ENCODE measurements at places on chromosomes 13 and 19.

DNA sequence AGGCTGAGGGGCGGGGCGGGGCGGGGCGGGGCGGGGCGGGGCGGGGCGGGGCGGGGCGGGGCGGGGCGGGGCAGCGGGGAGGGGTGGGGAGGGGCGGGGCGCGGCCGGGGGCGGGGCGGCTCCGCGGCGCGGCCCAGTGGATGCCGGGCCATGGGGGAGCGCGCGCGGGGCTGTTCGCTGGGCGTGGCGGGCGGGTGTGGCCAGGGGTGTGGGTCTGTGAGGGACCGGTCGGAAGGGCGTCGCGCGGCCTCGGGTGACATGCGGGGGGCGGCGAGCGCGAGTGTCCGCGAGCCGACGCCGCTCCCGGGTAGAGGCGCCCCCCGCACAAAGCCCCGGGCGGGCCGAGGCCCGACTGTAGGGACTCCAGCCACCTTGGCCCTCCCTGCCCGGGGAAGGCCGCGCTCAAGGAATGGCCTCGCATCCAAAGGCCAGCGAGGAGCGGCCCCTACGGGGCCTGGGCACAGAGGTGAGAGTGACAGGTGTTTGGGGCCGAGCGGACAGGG is at the start of gene ZFP28:
Gene ZFP28, plus strand, starts transcription at position 188 of the 503 bp plus-strand sequence. Its CDS starts 71 bp downstream, at position 259.
- peak; percentile 3 for DNase-seq

GRCh38 chr13:34108410-34108809 is 290.5 kb downstream of the RFC3 start:
- no peak for DNase-seq

- DNase-seq, result no peak
Observed at GRCh38 chr19:18439025-18439909, 1.3 kb upstream of the ISYNA1 start.

DNA sequence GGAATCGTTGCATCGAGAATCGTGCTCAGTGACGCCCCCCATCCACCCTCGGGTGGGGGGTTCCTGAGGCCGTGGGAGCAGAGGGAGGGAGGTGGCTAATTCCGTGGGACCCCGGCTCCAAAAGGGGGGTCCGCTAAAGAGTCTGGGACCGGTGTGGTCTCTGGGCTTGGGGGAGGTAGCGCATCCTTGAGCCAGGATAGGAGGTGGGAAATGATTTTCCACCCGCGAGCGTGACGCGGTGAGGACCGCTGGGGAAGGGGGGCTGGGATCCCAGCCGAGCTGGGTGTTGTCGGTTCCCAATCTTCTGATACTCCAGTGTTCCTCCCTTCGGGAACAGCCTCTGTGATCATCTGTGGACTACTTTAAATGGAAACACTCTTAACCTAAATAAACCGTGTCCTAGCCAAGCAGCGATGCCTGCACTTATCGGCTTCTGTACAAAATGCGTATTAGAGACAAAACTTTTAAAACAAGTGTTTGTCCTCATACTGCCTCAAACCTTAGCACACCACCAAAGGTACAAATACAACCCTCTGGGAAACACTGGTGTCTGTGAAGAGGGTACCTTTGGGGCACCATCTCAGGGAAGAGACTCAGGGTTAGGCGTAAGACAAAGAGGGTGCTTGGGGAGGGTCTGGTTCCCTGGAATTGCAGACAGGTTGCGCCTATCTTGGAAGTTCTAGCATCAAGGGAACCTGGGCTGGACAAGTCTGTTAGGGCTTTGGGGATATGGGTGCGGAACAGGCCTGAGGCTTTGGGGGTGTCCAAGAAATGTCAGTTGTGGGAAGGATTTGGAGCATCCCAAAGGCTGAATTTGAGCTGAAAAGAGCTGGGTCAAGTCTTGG is 16.0 kb downstream of the KCNC3 start:
- no peak for DNase-seq

- DNase-seq, result no peak
Observed at GRCh38 chr13:76764429-76764828, 121.8 kb downstream of the KCTD12 start.

DNA sequence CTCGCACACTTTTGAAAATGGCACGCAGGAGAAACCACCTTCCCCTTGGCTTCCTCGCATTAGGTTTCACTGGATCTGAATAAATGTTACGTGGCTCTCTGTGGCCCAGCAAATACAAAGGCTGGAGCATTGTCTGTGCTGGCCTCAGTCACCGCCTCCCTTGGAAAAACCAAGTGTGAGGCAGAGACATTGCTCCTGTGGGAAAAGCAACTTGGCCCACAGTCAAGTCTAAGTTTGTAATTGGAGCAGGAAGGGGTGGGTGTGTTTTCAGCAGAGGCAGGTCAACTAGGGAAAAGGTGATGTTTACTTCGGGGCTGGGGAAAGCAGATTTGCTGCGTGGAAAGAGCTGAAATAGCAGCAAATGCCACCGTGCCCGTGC is 101.6 kb downstream of the IRS2 start:
- DNase-seq, result no peak

DNA sequence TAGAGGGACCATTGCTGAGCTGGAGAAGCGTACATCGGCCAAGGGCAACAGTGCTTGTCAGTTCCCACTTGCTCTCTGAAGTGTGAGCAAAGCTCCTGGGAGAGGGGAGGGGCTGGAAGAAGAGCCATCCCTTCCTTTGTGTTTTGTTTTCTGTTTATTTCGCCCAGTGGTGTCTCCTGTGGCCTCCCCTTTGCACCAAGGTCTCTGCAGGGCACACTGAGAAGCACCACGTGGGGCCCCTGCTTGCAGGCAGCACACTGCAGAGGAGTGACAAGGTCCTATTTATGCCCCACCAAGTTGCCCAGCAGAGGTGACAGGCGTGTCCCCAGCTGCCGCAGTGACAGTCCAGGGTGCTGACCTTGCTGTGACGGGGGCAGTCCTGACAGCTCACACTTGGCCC is 24.0 kb downstream of the GRIN2D start:
- no peak for DNase-seq

DNA sequence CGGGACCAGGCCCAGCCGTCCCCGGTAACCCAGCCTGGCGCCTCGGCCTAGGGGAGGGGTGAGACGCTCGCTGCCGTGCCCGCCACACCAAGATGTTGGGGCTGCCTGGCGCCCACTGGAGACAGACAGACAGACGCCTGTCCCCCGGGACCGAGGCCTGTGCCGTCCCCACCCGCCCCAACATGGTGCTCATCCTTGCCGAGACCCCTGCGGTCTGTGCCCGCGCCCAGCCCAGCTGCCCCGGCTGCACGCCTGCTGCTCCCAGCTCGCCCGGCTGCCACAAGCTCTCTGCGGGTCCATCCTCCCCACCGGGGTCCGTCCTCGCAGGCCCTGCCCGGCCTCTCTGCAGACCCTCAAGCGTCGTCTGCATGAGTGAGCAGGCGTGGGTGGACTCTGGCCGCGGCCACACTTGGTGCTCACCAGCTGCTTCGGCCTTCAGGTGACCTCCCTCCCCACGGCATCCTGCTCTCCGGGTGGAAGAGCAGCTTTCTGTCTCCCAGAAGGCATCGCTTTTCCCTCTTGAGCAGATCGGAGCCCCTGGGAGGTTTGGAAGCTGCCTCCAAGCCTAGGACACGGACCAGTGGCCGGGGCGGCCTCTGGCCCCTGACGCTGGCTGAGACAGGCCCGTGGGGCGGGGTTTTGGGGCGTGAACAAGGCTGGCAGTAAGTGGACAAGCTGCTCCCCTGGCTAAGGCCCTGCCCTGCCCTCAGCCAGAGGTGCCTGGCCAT is 6.7 kb upstream of the TMPRSS9 start:
- DNase-seq, result no peak

DNA sequence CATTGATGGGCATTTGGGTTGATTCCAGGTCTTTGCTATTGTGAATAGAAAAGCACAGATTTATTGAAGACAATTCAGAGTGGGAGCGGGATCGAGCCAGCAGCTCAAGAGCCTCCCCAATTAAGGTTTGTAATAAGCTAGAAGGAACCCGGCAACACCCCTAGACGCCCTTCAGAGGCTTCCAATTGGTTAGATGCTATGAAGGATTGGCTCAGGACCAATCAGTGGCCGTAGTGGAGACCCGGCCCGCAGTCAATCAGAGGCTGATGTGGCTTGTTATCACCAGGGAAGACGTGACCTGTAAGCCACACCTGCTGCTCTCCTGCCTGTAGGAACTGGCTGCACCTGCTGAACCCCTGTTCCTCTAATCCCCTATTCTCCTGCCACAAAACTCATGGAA is 14.6 kb downstream of the SIGLEC11 start:
- no peak for DNase-seq

DNA sequence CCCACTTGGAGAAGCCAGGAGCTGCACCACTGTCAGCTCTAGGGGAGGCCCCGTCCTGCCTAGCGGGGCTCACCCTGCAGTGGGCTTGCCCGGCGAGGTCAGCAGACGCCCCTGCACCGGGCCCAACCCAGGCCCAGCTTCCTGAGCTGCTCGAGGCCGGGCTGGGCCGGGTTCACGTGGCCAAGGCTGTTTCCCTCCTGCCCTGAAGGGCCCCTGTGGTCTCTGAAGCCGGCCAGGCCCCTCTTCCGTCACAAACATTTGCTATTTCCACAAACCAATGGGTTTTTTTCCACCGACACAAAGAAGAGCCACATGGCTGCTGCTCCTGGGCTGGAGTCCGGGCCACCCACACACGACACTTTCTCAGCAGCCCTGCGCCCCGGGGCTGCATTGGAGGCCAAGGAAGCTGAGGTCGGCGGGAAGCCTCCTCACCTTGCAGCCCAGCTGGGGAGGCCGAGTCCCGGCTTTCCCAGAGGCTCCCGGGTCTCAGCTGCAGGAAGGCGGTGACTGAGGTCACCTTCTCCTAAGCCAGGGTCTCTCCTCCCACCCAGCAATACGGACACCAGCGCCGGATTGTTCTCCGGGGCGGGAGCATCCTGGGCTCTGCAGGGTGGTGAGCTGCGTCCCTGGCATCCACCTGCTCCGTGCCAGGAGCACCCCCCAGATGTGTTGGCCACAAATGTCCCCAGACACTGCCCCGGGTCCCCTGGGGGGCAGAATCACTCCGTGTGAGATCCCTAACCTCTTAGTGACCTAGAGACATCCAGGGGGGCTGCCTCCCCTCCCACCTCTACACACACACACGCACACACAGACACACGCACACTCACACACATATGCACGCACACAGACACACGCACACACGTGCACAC is 80.5 kb downstream of the GADD45B start:
- DNase-seq, result no peak

GRCh38 chr13:97468331-97468730 is 34.4 kb downstream of the RAP2A start:
- DNase-seq, result no peak

All from GM04503 (cell line).